T-helper 1 cell (primary cell): ENCODE measurements at places on chromosomes 3 and 15.

DNA sequence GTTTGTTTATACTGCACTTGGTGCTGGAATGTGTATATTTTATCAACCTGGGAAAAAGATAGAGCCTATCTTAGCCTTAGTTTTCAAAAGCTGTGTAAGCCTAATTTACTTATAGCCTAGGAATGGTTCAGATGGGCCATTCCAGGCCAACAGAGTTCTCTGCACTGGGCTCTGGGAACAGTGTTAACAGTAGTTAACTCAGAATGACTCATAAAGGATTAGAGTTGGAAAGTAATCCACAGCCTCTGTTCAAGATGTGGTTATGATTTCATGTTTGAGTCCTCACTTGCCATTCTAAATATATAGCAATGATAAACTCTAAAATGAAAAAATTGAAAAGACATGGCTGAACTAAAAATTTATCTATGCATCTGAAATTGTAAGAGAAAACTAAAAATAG is 22.6 kb upstream of the PEX5L start:
- no peak for DNase-seq

- DNase-seq, result no peak
These were observed 985.6 kb downstream of the EPHA3 start for GRCh38 chr3:90092994-90093393.

- DNase-seq, result no peak
These were observed 46.3 kb downstream of the FOXP1 start for GRCh38 chr3:71537211-71537611.

- no peak for DNase-seq
These were observed 365 bp upstream of the PDCD6IP start for GRCh38 chr3:33798113-33798417.

GRCh38 chr3:58659051-58659675 is 7.4 kb downstream of the FAM3D start:
- DNase-seq, result no peak

DNA sequence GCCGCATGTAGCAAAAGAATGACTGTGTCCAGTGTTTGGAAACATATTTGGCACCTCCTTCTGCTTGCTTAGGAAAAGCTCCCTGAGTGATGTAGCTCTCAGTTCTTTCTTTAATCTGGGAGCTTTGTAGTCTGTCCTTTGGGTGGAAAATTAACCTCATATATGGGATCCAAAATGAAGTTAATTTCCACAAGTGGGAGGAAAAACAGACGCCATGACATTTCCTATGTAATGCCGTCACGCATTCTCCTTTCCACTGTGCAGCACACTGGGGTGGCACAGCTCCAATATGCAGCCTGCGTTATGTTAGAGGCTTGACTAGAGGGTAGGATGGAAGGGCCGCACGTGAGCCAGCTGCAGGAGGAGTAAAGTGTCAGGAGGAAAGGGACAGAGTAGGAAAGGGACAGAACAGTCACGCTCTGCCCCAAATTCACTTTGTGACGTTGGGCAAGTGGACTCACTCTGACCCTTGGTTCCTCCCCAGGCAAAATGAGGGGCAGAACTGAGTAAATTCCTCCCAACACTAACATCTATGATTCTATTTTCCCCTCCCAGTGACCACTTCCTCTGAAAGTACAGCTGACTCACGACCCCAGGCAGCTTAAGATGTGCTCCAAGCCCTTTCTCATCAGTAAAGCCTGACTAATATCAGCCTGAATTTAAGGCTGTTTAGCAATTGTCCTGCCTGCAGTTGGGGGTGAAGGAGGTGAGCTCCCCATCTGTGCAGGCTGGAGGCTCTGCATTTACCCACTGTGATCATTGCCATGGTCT is 176.5 kb upstream of the PFN2 start:
- DNase-seq, result no peak

DNA sequence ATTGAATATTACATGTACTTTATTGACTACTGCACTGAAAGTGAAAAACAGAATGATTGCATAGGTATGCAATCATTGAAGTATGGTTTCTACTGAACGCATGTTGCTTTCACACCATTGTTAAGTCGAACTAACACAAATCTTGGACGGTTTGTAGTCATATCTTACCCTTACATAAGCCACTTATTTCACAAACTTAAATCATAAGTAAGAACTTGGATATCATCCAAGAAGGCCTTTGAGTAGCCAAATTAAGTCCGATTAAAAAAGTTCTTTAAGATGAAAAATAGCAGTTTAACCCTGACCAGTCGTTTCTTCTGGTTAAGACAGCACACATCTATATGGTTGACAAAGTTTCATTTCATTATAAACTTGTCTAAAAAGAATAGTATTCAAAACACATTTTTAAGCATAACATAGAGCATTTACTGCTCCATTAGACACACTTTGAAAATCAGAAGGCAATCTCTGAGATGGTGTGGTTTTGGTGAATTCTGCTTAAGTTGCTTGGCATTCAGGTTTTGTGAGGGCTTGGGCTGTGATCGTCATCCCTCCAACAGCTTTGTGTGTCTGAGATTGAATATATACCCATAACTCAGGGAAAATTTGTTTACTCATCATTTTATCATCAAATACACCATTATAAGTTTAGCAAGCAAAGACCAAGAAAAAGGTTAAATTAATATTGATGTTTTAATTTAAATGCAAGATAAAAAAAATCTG is 92.2 kb downstream of the NFKBIZ start:
- no peak for DNase-seq

GRCh38 chr3:77780278-77780996 is 740.5 kb downstream of the ROBO2 start:
- DNase-seq, result no peak

DNA sequence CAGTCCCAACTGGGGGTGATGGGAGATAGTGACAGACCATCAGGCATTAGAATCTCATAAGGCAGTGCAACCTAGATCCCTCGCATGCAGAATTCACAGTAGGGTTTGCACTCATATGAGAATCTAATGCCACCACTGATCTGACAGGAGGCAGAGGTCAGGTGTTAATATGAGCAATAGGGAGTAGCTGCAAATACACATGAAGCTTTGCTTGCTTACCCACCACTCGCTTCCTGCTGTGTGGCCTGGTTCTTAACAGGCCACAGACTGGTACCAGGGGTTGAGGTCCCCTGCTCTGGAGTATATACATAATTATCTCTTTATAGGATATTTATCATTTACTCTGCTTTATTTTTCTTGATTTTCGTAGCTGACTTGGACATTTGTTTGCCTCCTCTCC is 36.0 kb upstream of the ZMAT3 start:
- no peak for DNase-seq

DNA sequence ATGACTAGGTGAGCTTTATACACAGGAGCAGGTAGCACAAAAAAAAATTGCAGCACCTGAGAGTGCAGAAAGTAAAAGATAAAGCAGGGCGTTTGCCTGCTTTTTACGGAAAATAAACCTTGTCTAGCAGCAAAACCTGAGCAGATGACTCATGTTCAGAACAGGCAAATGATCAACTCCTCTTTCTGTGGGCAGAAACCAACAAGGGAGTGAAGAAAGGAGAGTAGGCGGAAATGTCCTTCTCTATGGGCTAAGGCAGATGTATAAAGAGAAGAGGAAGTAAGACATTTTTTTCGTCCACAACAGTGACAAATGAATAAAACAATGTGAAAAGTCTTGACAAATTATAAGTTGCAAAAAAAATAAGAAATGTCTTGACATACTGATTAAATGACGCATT is 24.5 kb upstream of the GMNC start:
- DNase-seq, result no peak

- DNase-seq, result no peak
These were observed 13.4 kb downstream of the TMEM207 start for GRCh38 chr3:190436331-190436730.

GRCh38 chr15:54150255-54150654 is 172.0 kb downstream of the UNC13C start:
- DNase-seq, result no peak

DNA sequence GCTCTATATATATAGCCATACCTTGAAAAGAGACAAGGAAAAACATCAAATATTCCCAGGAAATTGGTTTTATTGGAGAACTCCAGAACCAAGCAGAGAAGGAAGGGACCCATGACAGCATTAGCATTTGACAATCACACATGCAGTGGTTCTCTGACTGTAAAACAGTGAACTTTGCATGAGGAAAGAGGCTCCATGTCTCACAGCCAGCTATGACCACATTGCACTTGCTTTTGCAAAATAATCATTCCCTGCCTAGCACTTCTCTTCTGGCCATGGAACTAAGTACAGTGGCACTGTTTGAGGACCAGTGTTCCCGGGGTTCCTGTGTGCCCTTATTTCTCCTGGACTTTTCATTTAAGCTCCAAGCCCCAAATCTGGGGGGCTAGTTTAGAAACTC is 85.5 kb downstream of the TGFBR2 start:
- no peak for DNase-seq

DNA sequence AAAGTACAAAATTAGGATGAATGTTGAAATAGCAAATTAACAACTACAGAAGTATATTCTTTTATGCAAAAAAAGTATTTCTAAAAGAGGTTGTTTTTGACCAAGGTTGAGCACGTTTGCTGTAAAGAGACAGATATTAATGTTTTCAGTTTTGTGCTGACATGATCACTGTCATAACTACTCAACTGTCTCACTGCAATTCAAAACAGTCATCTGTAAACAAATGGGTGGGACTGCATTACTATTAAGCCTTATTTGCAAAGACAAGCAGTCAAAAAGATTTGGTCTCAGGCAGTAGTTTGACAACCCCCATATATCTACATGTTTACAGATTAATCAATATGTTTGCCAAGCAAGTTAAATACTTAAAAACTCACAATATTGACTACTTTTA is 109.1 kb upstream of the ZNF385D start:
- DNase-seq, result no peak

DNA sequence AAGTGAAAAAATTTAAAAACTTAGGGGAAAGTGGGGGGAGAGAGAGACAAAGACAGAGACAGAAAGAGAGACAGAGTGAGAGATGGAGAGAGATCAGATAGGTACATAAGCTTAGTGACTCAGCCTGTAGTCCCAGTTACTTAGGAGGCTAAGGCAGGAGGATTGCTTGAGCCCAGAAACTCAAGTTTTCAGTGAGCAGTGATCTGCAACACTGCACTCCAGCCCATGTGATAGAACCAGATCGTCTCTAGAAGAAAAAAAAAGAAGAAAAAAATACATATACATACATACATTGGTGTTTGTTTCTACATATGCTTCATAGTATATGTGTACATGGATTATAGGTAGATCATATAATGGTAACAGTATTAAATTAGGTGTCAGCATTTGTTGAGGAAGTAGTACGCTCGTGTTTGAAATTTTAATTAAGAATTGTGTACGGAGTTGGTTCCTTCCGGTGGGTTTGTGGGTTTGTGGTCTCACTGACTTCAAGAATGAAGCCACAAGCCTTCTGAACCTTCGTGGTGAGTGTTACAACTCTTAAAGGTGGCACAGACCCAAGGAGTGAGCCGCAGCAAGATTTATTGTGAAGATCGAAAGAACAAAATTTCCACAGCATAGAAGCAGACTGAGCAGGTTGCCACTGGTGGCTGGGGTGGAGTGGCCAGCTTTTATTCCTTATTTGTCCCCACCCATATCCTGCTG is 38.3 kb upstream of the SNRPN start:
- no peak for DNase-seq

- DNase-seq, result no peak
These were observed 7.0 kb upstream of the TM4SF18 start for GRCh38 chr3:149340310-149340933.

GRCh38 chr15:80087104-80087503 is 27.6 kb downstream of the ZFAND6 start:
- DNase-seq, result no peak

- no peak for DNase-seq
These were observed 163.6 kb downstream of the CTNNB1 start for GRCh38 chr3:41362638-41363559.

DNA sequence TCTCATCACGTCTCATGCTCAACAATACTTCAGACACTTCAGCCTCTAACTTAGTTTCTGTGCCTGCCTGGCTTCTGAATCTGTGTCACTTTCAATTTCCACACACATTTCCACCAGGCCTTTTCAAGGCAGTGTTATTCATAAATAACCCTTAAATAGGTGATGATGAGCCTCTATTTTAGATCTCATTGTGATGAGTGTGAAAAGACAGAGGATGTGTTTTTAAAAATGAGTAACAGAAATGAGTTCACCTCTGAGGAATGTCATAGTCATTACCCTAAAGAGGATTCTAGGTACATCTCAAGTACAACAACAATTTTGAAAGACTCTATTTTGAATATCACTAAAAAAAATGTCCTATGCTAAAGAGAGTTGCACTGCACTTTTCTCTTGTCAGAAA is 64.6 kb downstream of the STAC start:
- DNase-seq, result no peak

DNA sequence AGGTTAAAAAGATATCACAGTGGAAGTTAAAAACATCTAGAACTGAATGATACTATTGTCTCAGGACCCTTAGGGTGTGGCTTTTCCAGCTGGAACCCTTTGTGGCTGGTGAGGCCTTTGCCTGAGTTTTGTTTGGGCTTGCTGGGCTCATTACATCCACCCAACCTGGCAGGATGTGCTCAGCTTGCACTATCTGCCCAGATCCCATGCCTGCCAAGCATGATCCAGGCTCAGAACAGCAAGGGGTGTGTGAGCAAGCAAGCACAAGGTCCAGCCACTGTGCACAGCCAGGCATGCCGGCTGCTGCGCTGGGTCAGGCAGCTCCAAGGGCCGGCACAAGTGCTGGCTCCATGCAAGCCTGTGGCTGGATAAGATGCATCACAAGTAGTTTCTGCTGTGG is 512.7 kb upstream of the CDIN1 start:
- DNase-seq, result no peak

DNA sequence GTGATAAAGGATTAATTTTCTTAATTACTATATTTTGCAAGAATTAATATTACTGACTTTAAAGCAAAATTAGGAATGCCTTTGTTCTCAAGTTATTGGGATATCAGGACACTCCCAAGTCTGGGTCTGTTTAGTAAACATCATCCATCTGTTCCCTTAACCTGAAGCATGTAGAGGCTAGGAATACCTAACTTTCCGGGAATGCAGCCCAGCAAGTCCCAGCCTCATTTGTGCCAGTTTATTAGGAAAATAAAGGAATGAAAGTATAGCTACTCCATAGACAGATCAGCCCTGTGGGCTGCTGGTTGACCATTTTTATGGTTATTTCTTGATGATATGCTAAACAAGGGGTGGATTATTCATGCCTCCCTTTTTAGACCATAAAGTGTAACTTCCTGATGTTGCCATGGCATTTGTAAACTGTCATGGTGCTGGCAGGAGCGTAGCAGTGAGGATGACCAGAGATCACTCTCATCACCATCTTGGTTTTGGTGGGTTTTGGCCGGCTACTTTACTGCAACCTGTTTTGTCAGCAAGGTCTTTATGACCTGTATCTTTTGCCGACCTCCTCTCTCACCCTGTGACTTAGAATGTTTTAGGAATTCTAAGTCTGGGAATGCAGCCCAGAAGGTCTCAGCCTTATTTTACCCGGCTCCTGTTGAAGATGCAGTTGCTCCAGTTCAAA is 540.2 kb downstream of the NAALADL2 start:
- DNase-seq, result no peak

DNA sequence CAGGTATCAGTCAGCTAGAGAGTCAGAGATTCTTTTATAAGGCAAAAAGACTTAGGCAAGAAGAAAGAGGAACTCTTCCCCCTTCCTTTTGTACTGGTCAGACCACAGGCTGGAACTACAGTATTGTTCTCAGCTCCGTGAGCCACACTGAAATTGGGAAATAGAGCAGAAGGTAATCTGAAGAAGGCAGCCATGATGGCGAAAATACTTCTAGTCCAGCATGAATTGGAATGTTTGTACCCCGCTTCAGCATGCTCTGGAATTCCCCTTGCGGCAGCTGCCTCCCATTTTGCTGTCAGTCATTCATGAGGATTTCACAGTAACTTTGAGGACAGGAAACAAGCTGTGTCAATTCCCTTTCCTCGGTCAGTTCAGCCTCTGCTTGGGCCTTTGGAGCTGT is 96.2 kb downstream of the CORO2B start:
- no peak for DNase-seq

GRCh38 chr15:40941068-40941527 is 12.0 kb downstream of the DLL4 start:
- DNase-seq, result no peak
